ENCODE measurements at places on chromosomes 16 and 17.

DNA sequence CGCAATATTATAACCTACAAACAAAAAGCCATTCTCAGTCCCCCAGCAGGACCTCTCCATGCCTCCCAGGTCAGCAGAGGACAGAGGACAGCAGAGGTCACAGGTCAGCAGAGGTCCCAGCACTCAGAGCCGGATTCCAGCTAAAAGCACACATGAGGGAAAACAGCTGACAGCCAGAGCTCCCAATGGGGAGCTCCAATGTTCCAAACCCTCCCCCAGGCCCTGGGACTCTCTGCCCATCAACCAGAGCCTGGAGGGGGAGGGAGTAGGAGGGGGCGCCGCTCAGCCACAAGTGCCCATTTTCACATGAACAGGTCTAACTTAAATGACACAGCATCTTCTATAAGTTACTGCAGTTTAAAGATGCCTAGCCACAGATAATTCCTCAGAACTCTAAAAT, 77.5 kb downstream of the ANKRD11 start:
- no peak for DNase-seq

DNA sequence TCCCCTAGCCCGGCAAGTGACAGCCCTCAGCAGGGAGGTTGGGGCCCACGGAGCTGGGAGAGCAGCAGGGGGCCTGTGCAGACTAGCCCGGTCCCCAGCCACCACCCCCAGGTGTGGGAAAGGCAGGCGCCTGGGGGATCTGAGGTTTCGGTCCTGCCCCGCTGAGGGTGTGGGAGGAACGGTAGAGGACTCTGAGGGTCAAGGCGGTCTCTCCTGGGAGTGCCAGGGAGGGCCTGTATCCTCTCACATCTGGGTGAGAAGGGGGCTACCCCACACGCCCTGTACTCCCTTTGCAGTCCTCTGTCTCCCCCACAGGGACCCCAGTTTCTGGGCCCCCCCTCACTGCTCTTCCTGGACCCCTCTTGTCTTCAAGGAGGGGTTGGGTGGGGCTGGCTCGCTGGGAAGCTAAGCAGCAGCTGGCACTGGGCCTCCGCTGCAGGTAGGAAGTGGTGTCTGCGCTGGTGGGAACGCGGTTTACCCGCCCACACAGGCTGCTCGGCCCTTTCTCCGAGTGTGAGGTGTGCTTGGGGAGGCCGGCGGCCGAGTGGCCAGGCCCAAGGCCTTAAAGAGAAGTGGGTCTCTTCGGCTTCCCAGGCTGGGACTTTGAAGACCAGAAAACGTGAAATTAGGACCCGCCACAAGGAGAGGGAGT, 15.4 kb downstream of the CD7 start:
- peak; percentile 71 for DNase-seq

DNA sequence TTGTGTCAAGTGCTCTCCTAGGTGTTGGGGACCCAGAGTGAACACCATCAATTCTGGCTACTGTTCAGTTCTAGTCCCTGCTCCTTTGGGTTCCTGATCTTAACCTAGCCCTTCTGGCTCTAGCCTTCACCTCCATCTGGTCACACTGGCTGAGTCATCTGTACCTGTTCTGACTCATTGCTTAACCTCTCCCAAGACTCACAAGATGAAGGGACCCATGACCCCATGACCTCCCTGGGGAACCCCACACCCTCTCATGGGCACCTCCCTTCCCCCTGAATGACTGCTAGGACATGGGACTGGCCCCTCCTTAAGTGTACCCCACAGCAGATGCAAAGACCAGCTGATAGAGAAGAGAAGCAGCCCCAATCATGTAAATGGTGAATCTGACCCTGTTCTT, 345.8 kb upstream of the CDH5 start:
- no peak for DNase-seq

DNA sequence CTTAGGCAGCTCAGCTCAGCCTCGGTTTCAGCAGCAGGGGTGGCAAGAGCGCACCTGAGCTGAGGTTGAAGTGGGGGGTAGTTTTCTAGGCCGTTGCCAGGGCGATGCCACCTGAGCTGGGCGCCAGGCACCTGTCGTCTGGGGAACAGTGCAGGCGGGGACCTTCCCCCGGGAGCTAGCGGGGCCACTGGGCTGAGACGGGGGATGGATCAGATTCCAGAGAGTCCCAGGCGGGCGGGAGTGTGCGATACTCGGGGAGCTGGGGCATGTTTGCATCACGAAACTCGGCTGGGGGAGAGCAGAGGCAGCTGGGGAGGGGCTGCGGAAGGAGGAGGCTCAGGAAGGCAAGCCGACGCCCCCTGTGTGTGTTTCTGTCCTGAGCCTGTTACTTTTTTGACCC, 477 bp upstream of the CLDN9 start:
- no peak for DNase-seq

DNA sequence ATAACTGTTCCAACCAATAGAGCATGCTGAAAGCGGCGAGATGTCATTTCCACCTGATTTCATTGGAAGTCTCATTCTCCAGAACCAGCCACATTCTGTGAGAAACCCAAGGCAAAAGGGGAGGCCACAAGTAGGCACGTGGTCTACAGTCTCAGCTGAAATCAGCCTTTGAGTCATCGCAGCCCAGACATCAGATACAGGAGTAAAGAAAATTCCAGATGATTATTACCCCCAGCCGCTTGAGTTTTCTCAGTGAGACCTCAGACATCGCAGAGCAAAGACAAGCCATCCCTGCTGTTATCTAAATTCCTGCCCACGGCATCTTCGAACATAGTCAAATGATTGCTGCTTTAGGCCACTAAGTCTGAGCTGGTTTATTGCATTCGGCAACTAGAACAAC, 23.1 kb downstream of the STAT3 start:
- peak; percentile 54 for DNase-seq

DNA sequence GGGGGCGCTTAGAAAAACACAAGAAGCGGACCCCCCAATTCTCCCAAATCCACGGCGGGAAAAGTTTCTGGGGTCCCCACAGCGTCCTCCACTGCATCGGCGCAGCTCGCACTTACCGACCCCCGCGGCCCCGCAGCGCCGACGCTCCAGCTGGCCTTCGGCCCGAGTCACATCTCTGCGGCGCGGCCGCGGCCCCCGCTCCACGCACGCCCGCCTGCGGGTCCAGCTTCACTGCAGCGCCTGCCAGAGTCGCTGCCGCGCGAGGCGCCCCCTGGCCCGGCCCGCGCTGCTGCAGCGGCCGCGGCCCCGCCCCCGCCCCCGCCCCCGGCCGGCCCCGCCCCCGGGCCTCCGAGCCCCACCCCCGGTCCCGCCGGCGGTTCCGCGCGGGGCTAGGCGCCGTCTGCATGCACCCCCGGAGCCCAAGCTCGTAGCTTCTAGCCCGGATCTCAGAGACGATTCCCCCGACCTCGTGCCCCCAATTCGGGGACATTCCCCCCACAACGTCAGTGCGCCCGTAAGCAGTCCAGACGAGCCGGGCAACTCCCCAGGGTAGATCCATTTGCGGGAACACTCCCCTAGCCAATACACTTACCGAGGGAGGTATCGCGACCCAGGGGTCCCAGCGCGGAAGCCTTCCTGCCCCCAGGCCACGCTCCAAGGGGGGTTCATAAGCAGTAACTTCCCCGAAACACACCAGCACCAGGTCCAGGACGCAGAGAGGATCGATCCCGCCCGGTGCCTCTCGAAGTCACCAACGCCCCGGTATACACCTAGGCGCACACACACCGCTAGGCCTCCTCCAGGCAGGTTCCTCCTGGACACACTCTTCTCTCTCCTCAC, at the start of gene GPRC5B:
Gene GPRC5B (minus strand): TSS at position 238 of the 840 bp plus-strand sequence. CDS start 12,003 bp downstream, outside the sequence.
- DNase-seq, result no peak

DNA sequence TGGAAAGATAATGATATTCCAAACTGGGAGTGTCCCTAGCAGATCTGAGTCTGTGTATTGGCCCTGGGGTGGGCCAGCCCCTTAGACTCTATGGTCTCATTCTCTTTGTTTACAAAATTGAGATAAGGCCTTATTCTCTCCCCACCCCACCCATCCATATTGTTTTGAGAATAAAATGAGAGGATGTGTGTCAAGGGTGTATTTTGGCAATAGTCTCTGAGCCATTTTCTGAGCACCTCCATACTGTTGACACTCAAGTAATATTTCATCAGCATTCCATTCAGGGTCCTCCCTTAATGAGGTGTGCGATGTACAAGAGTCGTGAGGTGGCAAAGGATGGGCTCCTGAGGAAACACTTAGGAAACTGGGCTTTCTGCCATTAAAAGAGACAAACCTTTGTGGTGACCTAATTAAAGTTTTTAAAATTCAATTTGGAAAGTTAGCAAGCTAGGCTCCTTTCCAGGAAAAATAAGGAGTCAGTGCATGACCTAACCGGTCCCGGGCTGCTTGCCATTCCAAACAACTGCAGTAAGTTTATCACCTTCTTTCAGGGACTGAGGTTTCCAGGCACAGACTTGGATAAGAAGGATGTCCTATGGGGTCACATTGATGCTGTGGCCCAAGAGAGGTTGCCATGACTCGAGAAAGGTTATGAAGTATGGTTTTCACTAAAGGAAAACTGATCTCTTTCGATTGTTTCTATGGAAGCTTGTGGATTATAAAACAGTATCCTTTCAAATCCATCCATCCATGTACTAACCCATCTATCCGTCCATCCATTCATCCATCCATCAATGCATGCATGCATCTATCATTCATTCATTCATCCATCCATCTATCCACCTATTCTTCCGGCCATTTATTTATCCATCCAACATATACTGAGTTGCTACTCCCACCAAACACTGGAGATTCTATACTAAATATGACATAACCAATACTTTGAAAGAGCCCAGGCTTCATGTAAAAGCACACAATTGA, 443.3 kb downstream of the UTP18 start:
- DNase-seq, result no peak

- no peak for DNase-seq
These were observed 80.9 kb upstream of the CREBBP start for GRCh38 chr16:3961449-3961849.

DNA sequence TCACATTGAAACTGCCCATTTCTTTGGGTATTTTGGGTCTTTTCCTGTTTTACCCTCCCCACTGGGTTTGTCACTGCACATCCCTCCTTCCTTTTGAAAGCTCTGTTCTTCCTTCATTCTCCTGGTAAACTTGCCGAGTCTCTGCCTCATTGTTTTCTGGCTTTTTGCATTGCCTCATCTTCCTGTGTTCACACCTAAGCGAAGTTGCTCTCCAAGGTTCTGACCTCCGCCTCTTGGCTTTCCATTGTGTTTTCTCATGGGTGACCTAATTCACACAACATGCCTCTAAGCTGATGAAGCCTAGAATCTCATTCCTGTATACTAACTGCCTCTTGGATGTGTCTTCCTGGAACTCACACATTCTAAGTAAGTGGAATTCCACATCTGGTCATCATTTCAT, 1096.1 kb upstream of the EEF2KMT start:
- DNase-seq, result no peak

DNA sequence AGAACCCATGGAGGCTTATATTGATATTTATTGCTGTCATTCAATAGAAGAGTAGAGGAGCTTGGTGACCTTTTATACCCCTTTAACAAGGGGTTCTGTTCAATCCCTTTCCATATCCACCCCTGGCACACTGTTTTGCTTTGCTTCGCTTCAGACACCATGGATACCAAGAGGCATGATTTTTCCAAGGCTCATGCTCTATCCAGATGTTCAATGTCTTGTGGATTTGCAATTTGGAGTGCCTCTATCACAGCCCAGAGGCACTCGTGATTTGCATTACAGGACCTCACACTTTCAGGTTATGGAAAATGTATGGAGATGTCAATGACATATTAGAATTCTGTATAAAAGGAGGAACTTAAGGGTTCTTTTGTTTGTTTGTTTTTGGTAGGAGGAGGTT, 21.5 kb downstream of the CFAP20 start:
- no peak for DNase-seq

DNA sequence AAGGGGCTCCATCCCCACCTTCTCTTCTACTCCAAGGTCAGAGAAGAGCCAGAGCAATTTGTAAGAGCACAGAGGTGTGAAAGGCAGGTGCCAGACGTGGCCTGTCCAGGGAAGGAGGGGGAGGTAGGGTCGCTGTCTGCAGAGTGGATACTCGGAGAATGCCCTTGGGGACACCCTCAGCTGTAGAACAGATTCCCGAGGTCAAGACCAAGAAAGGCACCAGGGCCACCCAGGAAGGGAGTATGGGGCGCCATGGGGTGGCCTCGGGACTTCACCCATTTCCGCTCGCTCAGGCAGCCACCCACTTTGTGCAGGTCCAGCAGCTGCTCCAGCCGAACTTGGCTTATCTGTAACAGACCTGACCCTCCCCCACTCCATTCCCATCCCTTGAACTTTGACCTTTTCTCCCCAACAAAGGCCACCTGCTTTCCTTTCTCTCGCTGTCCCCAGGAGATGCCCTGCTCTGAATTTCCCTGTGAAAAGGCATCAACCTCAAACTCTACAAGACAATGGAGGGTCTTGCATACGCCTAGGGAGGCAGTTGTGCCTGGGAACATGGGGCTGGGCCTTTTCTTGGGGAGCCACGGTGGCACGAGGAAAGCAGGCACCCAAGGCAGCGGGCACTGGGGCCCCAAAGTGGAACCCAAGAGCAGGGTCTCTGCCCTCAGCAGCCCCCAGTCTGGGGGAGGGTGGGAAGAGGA, 11.3 kb upstream of the AXIN2 start:
- no peak for DNase-seq

DNA sequence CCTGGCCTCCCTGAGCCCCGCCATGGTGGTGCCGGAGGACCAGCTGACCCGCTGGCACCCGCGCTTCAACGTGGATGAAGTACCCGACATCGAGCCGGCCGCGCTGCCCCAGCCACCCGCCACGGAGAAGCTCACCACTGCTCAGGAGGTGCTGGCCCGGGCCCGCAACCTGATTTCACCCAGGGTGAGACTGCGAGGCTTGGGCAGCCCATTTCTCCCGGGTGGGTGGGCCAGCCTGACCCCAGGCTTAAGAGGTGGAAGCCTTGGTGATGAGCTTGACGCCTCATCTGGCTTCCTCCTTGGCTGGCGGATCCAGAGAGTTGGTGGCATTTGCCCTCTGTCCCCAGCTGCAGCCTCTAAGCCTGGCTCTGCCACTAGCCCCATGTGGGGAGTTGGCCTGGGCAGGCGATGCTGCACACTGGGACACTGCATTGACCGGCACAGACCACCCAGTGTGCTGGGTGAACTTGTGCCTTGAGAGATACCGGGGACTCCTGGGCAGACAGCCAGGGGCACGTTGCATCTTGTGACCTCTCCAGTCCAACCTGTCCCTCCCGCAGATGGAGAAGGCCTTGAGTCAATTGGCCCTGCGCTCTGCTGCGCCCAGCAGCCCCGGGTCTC, 3.0 kb downstream of the CDT1 start:
- no peak for DNase-seq

- no peak for DNase-seq
These were observed 12.6 kb downstream of the C1QTNF1 start for GRCh38 chr17:79036596-79036995.

- no peak for DNase-seq
These were observed 21.0 kb downstream of the PHB1 start for GRCh38 chr17:49393491-49394255.

DNA sequence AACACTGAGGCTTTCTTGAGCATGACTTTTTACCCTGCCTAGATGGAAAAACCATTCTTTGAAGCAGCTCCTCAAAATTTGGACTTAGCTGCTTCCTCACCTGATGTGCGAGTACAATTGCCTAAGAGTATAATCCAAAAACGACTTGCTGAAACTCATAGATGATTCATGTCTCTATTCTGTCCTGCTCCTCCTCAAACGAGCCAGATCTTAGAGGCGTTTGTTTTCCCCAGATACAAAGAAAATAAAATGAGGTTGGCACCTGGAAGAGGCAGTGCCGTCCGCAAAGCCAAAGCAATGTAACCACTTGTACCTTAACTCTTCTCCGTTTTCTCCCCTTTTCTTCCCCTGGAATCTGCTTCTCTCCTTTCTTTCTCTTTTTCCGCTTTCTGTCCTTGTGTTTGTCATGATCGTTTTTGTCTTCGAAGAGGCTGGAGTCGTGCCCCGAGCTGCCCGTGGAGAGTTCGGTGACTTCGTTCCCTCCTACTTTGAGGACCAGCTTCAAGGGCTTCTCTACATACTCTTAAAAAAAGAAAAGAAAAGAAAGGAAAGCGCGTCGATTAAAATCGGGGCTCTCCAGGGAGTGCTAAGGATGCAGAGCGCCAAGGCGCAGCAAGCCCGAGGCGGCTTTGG, 895 bp downstream of the BRD7 start:
- no peak for DNase-seq

All from stimulated activated CD8-positive, alpha-beta memory T cell treated with anti-CD3 and anti-CD28 coated beads, Interleukin-7, amount 100 ng/mL, for 48 hours (primary cell).